ENCODE measurements at places on chromosomes 6 and 20. TPM values are rescaled to one million over a fixed set of nuclear protein-coding genes. Genes with fewer than 3 reads are reported as not detected.

Gene SUPT3H
- 7.3 TPM for total RNA-seq

Gene KHDC1
- total RNA-seq = 2.0 TPM

Gene LINC00237
- not detected for total RNA-seq

Gene HNF4A
- not detected for total RNA-seq

Gene CCM2L
- 0.53 TPM for total RNA-seq

Gene TTK
- total RNA-seq = 11.7 TPM

Gene C6orf52
- 0.66 TPM for total RNA-seq

Gene ZNF343
- 9.5 TPM for total RNA-seq

Gene TRIM40
- not detected for total RNA-seq

Gene CLPSL2
- not detected for total RNA-seq

Gene RSPH4A
- total RNA-seq = 0.19 TPM

Gene PROKR2
- total RNA-seq = not detected

Gene NKX2-2
- not detected for total RNA-seq

Gene DNMT3B
- 2.9 TPM for total RNA-seq

Gene FAM83C
- total RNA-seq = not detected

Gene TUBB2B
- total RNA-seq = 1.4 TPM

Gene SLC26A8
- 0.26 TPM for total RNA-seq

Gene BPIFB1
- total RNA-seq = not detected

Gene ASIP
- total RNA-seq = not detected

Gene SAMD3
- 7.3 TPM for total RNA-seq

Gene LRRC73
- 0.79 TPM for total RNA-seq

Gene BPIFB4
- total RNA-seq = not detected

Gene RSPH3
- 3.8 TPM for total RNA-seq

Gene CALHM5
- 11.8 TPM for total RNA-seq

Gene CRISP2
- total RNA-seq = not detected

Gene POM121L2
- total RNA-seq = not detected

Gene PSORS1C1
- total RNA-seq = 0.92 TPM

Gene SUMO4
- 1.3 TPM for total RNA-seq

Gene KHDRBS2
- total RNA-seq = not detected

Gene HFE
- total RNA-seq = 16.8 TPM

Gene BMP5
- total RNA-seq = not detected

Gene KIF13A
- total RNA-seq = 118 TPM

Gene MYLK4
- 0.53 TPM for total RNA-seq

Gene ANGPT4
- total RNA-seq = not detected

Gene DDX43
- 0.68 TPM for total RNA-seq

Gene FAM210B
- total RNA-seq = 34.2 TPM

Gene POPDC3
- total RNA-seq = 0.92 TPM

Gene NMBR
- total RNA-seq = 0.12 TPM

Gene OSER1
- total RNA-seq = 31.3 TPM
